Motor neuron (in vitro differentiated cells): ENCODE measurements at places on chromosomes 12 and 14. TPM values are rescaled to one million over a fixed set of nuclear protein-coding genes. Genes with fewer than 3 reads are reported as not detected.

GRCh38 chr12:83826112-83826511 lies 1086.5 kb downstream of the SLC6A15 start:
- ATAC-seq: no peak

PAWR gene
- 16.4 and 18.0 TPM in 2 replicates for total RNA-seq

- ATAC-seq: no peak
Observed at GRCh38 chr12:51922762-51923505, 15.6 kb downstream of the ACVRL1 start.

GALNT9 gene
- 0.40 and 5.5 TPM in 2 replicates for total RNA-seq

- ATAC-seq: no peak
Observed at GRCh38 chr14:105401699-105402098, 3.4 kb downstream of the TEX22 start.

GRCh38 chr14:33386781-33387180 lies 448.1 kb downstream of the NPAS3 start:
- ATAC-seq: no peak

GRCh38 chr12:88453323-88453722 lies 126.9 kb downstream of the KITLG start:
- no peak for ATAC-seq

IL22 gene
- not detected in 2 replicates for total RNA-seq

DNA sequence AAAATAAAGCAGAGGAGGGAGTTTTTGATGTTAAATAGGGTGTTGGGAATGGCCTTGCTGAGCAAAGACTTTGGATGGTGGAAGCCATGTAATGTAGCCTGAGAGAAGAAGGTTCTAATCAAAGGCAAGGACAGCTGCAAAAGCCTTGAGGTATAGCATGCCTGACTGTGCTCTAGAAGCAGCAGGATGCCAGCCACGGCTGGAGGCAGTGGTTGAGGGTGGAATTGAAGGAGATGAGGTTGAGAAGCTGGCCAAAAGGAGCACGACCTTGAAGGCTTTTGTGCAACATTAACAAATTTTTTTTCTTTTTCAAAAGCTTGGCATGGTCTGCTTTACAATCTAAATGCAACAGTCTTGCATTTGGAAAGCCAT lies 42.3 kb upstream of the CSRP2 start:
- ATAC-seq: no peak

NPAS3 gene
- 11.7 and 12.6 TPM in 2 replicates for total RNA-seq
